Epithelial cell of proximal tubule (primary cell): ENCODE measurements at places on chromosomes 3 and 15.

DNA sequence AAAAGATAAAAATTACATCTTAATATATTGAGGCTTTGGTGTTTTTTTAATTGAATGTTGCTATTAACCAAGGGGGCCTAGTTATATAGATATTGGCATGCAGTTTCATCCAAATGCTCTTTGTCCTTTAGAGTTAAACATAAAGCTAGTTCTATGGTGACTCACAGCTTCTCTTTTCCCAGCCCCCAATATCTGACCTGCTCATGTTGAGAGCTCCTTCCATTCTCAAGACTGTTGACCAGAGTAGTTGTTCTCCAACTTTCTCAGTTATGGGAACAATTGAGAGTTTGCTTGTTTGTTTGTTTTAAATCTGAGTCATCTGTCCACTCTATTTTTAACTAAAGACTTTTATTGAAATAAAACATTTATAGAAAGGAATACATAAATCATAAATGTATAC lies 15.8 kb upstream of the RARB start:
- DNase-seq, result no peak

DNA sequence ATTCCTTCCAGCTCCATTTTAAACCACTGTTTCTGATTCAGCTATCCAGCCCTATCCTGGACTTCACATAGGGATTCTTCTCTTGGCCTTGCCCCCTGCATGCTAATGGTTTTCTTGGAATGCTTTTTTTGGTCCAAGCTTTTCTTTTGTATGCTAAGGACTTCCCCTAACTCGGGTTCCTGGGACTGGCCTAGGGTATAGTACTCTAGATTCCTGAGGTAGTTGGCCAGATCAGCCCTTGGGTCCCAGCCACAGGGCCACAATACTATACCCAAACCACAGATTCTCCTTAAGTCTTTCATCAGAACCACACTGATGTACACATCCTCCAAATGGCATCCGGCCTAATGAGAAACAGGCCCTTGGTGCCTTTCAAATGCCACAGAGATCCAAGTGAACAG lies 2.8 kb downstream of the FYCO1 start:
- DNase-seq, result no peak

GRCh38 chr15:66565741-66566144 lies at the start of gene LCTL:
Gene LCTL, minus strand, starts transcription at chr15:66565998. Its CDS starts 633 bp downstream, at chr15:66565365.
- DNase-seq, result no peak

DNA sequence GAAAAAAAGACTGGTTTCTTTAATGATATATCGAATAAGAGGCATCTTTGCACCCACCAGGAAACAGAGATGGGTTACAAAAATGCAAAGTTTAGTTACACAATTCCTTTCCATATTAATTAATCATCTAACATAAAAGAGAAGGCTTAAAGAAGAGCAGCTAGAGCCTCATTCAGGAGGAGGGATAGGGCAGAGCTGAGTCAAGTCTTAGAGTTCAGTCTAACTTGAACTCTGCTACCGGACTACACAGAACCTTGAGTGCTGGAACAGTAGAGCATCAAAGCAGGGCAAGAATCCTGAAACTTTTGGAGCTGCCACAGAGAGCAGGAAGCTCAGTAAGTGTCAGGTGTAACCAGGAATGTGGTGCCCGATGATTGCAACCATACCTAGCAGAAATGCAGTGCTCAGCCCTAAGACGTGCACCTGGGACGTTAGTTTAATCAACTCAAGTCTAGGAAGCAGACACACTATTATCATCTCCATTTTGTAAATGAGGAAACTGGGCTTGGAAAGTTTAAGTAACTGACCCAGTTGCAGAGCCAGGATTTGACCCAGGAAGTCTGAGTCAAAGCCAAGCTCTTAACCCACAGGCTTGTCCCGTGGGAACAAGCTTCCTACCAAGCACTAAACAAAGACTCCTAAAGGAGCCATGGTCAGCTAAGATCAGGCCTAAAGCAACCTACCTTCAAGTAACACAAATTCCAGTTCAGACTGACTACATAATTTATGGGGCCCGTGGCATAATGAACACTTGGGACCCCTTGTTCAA lies 187.4 kb downstream of the FOXP1 start:
- DNase-seq, result no peak

GRCh38 chr3:29871087-29871486 lies 590.2 kb downstream of the RBMS3 start:
- DNase-seq, result no peak

DNA sequence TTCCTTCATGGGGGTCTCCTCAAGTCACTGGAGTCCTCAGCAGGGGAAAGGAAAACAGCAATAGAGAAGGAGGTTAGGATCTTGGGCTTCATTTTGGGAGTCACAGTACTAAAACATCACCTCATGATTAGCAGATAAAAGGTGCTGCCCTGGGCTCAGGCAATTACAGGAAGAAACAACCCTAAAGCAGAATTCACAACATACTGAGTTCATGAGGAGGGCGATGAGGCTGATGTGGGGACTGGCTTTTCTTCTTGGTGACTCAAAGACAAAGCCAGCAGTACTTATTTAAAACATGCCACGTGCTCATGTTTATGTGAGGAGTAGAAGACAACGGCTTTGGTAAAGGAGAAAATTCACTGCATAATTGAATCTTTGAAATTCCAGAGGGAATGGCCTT lies 822.3 kb upstream of the CFAP20DC start:
- DNase-seq, result no peak

DNA sequence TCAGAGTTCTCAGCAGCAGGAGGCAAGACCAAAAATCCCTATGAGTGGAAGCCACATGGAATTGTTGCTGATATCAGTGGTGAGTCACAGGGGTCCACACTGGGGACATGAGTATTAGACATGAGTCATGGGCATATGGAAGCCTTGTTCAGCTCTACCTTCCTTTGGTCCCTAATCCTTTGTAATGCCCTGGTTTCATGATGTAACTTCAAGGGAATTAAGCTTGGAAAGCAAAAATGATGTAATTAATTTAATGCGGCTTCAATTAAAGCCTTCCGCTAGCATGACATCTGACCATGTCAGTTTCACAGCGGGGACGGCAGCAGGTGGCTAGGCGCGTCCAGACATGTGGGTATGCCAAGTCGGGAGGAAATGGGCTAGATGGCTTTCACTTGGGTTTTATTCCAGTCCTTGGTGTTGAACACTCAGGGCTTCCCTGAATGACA lies 176.1 kb upstream of the RGMA start:
- no peak for DNase-seq

GRCh38 chr3:149678351-149678950 lies 20.6 kb upstream of the WWTR1 start:
- DNase-seq, result no peak

- DNase-seq, result peak; percentile 25
Measured at GRCh38 chr15:90902040-90902839, 862 bp upstream of the MAN2A2 start.

DNA sequence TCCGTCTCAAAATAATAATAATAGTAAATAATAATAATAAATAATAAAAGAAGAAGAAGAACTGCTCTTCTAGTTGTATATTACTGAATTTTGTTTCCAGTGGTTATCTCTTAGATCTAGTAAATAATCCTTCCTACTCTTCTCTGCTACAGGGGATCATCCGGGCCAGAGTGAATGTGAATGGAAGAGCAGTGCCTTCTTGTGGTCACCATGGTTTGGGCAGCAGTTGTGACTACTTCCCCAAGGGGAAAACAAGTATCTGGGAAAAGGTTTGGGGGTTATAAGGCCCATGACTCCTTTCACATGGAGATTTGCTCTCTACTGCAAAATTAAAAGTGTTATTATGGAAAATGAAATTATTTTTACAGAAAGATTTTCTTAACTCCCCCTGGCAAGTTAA lies 5.5 kb upstream of the OR5K1 start:
- DNase-seq, result no peak

DNA sequence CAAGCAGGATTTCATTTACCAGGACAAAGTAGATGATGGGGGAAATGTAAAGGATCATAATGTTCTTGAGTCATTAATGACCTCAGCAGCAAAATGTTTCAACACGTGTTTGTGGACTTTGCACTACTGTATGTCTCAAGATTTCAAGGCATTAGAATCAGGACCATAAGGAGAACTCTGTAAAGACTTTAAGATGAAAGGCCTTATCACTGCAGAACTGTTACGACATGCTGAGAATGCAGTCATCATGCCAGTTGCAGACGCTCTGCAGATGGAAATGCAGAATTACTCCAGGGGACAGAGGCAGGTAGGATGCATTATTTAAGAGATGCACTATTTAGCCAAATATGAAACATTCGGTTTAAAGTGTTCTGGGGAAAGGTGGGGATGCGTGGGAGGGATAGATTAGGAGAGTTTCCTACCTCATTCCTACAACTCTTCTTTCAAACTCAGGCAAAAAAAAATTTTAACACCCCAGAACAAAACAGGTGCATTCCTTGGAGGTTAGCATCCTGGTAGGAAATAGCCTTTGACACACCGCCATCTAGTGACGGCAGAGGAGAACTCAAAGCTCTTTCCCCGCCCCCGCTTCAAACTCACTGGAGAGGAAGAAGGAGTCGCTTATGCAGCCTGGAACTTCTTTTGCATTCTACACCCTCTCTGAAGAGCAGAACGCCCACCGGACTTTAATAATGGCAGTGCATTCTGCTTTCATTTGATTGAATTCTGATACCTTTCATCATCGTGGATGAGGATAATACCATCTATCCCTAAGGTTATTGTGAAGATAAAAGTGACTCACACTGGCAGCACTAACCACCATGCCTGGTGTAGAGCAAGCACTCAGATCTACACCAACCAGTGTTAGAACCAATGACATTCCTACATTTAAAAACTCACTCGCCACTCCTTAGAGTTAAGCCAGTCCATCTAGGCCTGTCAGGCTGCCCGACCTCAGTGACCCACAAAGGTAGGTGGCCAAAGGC lies 43.1 kb upstream of the TOPAZ1 start:
- DNase-seq, result peak; percentile 40

DNA sequence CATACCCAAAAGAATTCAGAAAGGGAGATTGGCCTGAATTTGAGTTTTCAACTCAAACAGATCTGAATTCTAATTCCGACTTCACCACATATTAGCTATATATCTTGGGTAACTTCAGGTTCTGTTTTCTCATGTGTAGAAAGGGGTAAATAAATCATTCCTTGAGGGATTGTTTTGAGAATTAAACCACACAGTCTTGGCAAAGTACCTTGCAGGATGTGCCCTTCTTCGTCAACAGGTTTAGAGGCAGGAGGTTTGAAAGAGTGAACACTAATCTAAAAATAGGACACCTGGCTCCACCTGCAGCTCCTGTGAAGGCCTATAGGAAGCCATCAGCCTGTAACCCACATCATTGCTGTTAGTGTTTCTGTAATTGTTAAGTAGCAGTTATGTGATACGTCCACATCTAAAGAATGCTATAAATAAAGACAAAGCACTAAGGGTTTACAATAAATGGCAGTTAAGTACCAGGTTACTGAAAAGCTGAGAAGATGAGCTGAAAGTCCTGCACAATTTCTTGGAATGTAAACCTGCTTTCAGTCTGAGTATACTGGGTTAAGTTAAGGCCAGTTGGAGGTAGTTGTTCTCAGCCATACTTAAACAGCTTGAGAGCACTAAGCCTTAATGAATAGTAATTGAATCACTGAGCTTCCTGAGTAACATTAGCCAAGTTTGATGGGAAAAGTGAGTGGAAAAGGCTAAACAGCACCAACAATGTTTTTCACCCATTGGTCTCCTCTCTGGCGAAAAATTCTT lies 6.0 kb downstream of the CCDC80 start:
- no peak for DNase-seq

GRCh38 chr15:29342201-29342600 lies 72.6 kb upstream of the NSMCE3 start:
- DNase-seq, result no peak

GRCh38 chr3:98732286-98733052 lies 30.7 kb upstream of the ST3GAL6 start:
- no peak for DNase-seq

DNA sequence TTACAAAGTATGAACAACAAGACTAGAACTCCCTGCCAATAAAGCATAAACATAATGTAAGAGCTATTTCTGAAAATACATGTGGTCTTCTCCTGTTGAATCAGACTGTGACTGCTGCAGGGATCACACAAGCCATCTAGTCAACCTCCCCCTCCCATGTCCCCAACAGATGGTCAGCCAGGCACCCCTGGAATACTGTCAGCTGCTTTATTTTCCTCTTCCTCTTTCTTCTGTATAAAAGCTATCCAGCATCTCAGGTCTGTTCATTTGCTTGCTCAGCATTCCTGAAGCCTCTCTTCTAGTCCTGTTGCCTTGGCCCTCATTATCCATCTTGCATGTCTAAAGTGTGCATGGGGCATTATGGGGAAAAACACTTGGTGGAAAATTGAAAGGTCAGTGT lies 6.5 kb upstream of the MINDY4B start:
- DNase-seq, result no peak

DNA sequence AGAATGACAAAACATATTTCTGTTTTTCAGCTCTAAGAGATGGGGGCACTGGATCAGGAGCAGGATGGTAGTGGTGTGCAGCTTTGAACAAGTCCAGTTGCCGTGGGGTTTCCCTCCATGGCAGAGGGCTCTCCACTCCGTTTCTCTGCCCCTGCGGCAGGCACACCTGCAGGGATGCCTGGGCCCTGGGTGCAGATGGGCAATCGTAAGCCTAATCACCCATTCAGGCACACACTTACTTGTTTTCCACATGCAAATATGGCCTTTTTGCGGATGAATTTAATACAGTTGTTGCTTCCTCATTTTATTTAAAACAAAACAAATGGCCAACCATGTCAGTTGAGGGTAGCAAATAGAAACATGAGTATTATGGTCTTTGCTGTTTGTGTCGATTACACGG lies 85.1 kb downstream of the LPP start:
- no peak for DNase-seq

GRCh38 chr3:75983111-75983510 lies 197.8 kb upstream of the ZNF717 start:
- DNase-seq, result no peak

DNA sequence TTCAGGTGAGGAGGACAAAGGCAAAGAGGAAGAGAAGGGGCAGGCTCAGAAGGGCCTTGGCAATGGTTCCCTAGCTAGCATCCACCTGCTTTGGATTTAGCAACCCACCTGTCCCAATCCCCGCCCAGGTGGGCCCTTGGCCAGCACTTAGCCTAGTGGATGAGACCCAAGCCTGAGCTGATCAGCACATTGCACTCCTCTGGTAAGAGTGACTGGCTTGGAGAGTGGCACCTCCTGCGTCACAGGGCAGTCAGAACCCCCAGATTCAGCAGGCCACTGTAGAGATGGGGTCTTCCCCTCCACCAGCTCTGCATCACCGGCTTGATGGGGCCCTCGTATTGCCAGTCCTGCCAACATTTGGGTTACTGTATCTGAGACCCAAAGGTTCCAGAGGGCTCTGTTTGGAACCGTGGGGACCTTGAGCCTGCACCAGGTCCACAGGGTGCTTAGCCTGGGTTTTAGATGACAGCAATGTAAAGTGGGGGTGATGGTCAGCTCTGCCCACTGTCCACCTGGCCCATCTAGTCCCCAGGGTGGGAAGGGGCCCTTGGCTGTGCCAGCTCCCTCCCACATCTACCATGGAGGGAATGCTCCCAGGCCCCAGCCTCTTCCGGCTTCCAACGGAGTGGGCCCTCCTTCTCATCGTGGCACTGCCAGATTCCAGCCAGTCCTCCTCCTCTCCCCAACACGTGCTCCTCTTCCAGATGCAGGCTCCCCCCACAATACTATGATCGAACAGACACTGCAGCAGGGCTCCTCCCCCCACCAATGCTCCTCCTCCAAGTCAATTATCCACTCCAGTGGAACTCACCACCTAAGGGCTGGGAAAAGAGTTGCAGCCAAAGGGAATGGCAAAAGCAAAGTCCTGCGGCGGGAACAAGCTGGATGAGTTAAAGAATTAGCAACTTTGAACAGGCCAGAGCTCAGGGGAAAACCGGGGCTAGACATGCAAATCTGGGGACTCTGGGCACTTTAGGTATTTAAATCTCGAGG lies 45.7 kb downstream of the LHFPL4 start:
- no peak for DNase-seq
